Fibroblast of skin of scalp (primary cell): ENCODE measurements at places on chromosomes 2 and 18.

GRCh38 chr2:196555726-196556125, 83.8 kb upstream of the CCDC150 start:
- DNase-seq = no peak

- no peak for DNase-seq
These were observed 77.5 kb downstream of the EIF2AK3 start for GRCh38 chr2:88549616-88550292.

DNA sequence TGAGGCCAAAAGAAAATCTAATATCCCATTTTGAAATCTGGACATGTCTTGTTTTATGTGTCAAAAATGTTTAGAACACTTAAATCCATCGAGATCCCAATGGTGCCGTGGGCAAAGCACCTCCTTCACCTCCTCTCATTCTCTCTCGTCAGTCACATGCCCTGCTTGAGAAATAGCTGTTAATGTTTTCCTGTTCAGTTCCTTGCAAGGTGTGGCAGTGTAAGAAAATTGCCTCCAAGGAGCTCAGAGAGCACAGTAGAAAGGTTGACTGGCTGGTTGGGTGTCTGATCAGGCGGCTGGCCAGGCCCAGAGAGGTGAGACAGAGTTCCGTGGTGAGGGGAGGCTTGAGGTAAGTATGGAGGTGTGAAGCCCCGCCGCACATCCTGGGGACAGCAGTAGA, 210.2 kb downstream of the TSN start:
- DNase-seq = no peak

DNA sequence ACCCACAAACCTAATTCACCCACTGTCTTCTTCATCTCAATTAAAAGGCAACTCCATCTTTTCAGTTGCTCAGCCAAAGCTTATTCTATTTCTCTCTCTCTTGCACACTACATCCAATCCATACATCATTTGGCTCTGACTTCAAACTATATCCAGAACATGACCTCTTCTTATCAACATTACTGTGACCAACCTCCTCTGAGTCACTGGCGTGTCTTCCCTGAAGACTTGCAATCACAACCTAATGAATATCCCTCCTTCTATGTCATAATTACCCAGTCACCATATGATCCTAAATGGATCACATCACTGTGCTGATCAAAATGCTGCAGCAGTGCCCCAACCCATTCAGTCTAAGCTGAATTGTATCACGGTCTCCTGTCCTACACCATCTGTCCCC, 22.6 kb upstream of the SULT1C3 start:
- no peak for DNase-seq

DNA sequence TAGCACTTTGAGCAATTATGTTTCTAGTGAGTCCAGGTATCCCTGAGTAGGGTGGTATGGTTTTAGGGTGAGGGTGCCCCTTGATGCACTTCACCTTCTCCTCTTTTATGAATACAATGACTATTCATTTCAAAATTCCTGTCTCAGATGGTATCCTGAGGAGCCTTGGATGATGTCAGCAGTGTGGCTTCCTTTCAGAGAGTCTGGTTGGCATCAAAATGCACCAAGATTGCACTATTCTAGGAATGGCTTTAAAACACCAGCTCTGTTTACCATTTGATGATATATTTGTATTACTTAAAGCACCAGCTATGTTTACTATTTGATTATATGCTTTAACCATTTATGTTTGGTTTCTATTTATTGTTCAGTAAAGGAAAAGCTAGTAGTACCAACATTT, 141.0 kb downstream of the FMNL2 start:
- DNase-seq = no peak

DNA sequence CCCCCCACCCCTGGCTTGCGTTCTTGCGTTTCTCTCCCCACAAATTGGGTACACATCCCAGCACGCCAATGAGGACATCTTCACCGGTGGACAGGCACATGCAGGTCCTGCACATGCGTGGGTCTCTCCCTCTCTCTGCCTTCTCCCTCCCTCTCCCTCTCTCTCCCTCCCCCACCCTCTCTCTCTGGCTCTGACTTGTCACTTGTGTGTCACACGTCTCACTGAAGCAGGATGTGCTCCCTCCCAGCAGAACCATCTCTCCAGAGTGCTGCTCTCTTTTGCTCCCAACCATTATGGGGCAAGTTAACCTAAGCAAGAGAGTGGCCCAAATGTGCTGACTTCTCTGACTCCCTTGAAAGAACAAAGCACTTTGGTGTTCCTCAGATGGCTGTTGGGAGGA, 120.8 kb upstream of the CAB39 start:
- DNase-seq = no peak

DNA sequence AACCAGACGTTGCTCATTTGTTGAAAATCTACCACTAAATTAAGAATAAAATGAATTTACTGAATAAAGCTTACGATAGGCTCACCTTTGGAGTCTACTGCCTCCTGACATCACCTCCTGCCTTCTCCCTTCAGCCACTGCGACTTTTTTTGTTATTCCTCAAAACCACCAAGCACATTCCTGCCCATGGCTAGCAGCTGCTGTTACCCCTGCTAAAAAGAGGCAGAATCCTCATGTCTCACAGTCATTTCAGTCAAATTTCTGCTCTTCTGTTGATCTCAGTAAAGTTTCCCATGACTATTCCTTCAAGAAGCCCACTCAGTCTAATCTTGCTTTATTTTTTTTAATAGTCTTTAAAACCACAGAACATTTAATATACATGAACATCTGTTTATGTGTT, 40.8 kb upstream of the ANKRD62 start:
- DNase-seq = no peak

- DNase-seq = no peak
These were observed 70.3 kb upstream of the PELI1 start for GRCh38 chr2:64214281-64215115.

GRCh38 chr2:220029013-220029412, 401.6 kb downstream of the SLC4A3 start:
- DNase-seq = no peak
